Posterior cingulate gyrus (tissue), 11 donors: ENCODE measurements at places on chromosomes 1 and 21.

DNA sequence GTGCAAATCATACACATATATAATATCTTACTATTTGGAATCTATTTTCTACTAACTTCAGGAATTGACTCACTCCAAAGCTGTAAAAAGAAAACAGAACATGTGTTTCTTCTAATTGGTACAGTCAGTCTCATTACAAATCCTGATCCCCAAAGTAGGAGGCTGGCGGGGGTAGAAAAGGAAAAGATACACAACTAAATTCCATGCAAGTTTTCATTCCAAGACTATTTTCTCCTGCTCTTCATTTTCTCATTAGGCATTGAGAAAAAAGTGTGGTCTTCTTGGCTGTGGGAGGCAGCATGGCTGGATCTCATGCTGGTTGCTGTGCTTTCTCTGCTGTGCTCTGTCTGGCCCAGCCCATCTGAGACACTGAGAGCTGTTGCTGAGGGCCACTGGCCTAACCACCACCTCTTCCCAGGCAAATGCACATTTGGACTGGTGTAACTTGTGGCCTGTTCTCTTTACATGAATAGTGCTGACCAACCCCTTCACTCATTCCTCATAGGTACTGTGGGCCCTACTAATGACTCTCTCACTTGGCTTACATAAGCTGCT, 1107.5 kb upstream of the B3GALT2 start:
- DNase-seq = no peak

DNA sequence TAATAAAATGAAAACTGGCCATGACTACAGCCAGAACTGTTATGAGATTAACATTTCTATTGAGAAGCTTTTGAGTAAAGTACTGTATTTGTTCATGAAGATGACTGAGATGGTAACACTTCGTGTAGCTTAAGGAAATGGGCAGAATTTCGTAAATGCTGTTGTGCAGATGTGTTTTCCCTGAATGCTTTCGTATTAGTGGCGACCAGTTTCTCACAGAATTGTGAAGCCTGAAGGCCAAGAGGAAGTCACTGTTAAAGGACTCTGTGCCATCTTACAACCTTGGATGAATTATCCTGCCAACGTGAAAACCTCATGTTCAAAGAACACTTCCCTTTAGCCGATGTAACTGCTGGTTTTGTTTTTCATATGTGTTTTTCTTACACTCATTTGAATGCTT, 164.0 kb downstream of the NEK7 start:
- DNase-seq = no peak

DNA sequence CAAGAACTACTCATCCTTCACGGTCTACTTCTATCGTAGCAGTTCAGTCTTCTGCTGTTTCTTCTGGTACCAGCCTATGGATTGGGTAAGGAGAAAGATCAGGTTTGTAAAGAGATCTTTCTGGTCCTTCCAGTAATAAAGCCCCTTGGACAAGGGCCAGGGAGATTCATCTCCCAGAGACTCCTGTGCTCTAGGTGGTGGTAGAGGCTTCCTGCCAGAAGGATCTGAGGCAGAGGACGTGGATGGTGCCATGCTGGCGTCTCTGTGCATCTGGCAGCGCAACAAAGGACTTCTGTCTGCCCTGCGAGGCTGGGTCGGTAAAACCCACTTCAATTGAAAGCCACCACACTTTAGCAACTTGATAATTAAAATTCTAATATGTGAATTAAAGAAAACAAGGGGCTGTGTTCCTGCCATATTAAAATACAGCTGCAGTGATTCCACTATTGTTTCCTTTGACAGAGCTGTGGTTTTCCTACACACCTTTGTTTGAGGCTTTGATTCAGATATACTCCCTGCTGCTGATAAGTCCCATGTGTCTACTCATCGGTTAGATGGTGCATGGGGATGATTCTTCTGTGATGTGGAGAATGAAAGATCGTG, 73.6 kb downstream of the ROR1 start:
- no peak for DNase-seq

DNA sequence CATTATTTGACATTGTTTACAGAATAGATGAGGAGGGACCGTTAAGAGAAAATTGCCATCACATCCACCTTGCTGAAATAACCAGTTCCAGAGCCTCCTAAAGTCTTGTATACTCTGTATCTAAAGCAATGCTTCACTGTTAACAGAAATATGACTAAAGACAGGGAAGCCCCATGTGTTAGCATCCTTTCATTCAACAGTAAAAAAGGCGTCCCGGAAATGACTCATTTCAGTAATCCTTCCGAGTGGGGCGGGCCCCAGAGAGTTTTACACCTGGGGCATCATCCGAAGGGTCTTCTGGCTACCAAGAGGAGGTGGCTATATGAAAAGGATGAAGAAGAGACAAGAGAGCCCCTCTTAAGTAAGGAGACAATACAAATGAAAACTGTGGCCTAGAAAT, 227.2 kb downstream of the SLC45A1 start:
- DNase-seq = no peak

DNA sequence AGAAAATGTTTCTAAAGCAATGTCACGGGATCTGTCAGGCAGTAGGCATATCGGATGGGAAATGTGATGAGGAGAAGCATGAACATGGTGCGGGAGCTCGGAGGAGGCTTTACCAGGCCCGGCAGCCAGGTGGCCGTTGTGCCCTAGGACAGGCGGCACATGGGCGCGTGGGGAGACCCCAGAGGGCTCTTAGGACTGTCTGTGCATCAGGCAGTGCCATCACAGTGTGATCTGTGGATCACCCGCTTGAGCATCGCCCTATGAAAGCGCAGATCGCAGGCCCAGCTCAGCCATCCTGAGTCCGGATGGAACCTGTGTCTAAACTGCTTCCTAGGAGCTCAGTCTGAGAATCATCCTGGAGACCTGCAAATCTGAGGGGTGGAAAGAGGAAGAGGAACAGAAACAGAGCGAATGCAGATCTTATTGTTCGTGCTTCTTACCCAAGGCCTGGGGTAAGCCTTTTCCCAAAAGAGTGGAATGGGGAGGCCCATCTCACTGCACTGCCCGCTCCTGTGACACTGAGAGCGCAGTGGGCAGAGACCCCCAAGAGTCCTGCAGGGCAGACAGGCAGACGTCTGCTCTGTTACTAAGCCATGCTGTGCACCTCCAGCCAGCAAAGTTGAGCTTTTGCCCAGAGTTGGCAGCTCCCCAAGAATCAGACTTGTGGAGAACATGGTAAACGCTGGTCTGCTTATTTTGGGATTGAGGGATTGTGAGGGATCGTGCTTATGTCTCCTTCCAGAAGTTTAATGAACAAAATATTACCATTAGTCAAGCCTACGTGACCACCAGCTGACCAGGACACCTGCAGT, 251.0 kb downstream of the RHOU start:
- DNase-seq = peak; percentile 83
